ENCODE measurements at places on chromosomes 5 and 9.
A peak's percentile ranks its signal among the peaks of the same experiment; 100 is the strongest.

- no peak for DNase-seq
Observed at GRCh38 chr5:137684761-137685160, 51.1 kb downstream of the KLHL3 start.

- DNase-seq: peak; percentile 59
Observed at GRCh38 chr9:122125158-122125508, 32.0 kb upstream of the TTLL11 start.

DNA sequence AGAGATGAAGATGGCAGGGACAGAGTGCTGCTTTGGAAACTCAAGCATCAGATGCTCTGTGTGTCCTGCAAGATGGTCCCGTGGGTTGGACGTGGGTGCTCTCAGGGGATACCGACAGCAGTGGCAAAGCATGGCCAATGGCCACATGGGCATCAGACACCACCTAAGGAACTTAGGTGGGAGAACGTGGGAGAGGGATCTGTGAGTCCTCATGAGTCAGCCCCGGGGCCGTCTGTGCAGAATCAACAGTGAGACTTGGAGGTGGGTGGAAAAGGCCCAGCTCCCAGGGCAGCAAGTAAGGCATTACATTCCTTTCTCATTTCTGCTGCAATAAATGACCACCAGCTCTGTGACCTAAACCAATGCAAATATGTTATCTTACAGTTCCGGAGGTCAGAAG lies 77.0 kb downstream of the RAD23B start:
- DNase-seq: no peak

DNA sequence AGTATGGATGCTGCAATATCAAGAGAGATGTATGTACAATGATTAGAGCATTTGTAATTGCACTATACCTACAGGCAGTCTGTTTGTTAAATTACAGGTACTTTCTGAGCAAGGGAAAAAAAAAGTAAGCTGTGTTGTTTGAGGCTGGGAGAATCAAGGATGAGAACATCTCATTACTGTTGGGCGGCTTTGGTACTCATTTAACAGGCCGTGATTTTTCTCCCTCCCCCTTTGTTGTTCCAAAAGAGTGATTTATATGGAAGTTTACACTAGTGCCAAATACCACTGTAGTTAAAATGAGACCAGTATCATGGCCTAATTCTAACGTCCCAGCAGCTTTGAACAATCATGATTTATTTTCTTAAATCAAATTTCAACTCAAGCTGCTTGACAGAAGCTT lies 71.2 kb upstream of the GNA14 start:
- DNase-seq: no peak

DNA sequence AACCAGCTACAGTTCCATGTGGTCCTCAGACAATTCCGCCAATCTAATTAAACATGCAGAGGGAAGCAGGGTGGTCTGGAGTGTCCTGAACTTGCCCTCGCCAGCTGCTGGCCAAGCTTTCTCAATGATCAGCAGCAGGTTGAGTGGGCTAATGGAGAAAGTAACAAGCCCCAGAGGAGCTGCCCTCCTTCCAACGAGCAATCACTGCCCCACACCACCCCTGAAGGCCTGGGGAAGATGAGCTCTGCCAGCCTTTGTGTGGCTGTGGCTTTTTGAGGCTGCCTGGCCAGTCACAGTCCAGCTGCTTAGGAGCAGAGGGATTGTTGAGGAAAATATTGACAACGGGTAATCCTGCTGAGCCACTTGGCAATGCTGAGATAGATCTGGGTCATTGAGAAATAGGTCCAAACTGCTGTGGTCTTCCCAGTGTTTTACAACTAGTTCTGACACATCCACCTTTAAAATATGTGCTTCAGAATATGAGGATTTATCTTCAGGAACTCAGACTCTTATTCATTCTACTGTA lies 107.3 kb downstream of the CD180 start:
- no peak for DNase-seq

- DNase-seq: no peak
Observed at GRCh38 chr5:42285230-42285629, 138.0 kb upstream of the GHR start.

GRCh38 chr5:175820230-175820629 lies 51.1 kb upstream of the CPLX2 start:
- no peak for DNase-seq

Measured in stimulated activated CD8-positive, alpha-beta memory T cell treated with anti-CD3 and anti-CD28 coated beads, Interleukin-2, amount 100 ng/mL, for 1 hour (primary cell).